ENCODE measurements at places on chromosomes 3 and 15. TPM values are rescaled to one million over a fixed set of nuclear protein-coding genes. Genes with fewer than 3 reads are reported as not detected.

Gene KLF15
- not detected for polyA plus RNA-seq

- DNase-seq, result no peak
Observed at GRCh38 chr3:25103391-25103790, 324.7 kb upstream of the RARB start.

GRCh38 chr3:38332201-38332600, 14.4 kb upstream of the XYLB start:
- DNase-seq, result no peak

GRCh38 chr3:79039192-79039591, 728.6 kb downstream of the ROBO1 start:
- no peak for DNase-seq

- no peak for DNase-seq
Observed at GRCh38 chr3:38579551-38580449, 69.7 kb downstream of the SCN5A start.

- DNase-seq, result no peak
Observed at GRCh38 chr3:196772897-196773296, 33.2 kb downstream of the PAK2 start.

All from CD4-positive, CD25-positive, alpha-beta regulatory T cell (primary cell).